ENCODE measurements at places on chromosomes 6 and 20.
A peak's percentile ranks its signal among the peaks of the same experiment; 100 is the strongest.

- peak; percentile 6 for DNase-seq
Observed at GRCh38 chr6:11144393-11144851, 32.9 kb upstream of the ERVFRD-1 start.

DNA sequence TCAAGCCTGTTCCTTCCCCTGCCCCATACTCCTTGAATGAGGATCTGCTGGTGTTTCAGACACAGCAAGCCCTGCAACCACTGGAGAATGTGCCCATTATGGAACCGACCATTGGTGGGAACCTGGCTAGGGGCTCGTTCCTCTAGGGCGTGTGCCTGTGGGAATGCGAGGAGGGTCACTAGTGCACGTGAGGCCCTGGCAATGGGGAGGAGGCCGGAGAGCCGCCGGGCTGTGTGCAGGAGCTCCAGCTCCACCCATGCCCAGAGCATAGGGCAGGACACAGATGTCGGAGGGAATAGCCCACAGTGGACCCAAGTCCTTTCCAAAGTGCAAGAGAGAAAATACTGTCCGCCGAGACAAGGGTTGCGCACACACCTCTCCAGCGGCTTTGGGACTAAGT is 99.3 kb downstream of the ERMARD start:
- DNase-seq = no peak

DNA sequence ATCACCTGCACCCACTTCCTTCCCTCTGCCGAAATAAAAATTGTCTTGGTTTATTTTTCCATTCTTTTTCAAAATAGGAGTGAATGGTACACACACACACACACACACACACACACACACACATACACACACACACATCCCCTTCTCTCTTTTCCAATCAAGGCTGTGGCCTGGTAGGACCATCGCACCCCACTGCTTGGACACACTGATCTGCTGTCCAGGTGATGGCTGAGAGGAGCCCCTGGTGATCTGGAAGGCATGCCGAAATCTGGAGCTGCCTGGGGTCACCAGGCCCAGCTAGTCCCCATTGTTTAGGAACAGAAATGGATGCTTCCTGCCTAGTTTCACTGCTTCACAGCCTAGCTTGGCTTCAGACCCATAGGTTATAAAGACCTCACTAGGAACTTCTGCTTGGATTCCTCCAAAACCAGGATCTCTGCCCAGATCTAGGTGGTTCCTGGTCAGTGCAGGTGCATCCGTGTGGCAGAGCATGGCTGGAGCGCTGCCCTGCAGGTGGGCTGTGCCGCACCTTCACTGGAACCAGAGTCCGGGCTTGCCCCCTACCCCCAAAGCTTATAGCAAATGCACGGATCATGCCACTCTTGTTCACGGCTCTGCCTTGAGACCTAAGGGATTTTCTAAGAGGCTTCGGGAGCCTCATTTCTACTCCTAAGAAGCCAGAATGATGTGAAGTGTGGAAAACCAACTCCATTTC is 42.9 kb upstream of the DACT2 start:
- no peak for DNase-seq

GRCh38 chr20:25454153-25454900 is 46.9 kb downstream of the GINS1 start:
- no peak for DNase-seq

DNA sequence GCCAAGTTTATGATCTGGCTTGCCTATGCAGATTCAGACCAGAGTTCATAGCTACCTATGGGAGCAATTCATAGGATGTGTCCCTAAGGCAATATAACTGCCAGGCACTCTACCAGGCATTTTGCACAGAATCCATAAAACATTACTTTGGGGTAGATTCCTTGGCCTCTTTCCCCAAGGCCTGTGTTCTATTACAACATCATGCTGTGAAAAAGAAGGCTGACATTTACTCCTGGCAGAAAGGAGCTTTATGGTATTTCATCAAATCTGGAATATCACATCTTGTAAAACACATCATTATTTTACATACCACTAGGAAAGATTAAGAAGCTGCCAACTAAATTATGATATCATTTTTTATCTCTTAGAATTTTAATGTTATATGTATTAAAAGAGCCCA is 287.0 kb upstream of the MARCKS start:
- no peak for DNase-seq

GRCh38 chr20:9809271-9809670 is 29.6 kb downstream of the PAK5 start:
- no peak for DNase-seq

DNA sequence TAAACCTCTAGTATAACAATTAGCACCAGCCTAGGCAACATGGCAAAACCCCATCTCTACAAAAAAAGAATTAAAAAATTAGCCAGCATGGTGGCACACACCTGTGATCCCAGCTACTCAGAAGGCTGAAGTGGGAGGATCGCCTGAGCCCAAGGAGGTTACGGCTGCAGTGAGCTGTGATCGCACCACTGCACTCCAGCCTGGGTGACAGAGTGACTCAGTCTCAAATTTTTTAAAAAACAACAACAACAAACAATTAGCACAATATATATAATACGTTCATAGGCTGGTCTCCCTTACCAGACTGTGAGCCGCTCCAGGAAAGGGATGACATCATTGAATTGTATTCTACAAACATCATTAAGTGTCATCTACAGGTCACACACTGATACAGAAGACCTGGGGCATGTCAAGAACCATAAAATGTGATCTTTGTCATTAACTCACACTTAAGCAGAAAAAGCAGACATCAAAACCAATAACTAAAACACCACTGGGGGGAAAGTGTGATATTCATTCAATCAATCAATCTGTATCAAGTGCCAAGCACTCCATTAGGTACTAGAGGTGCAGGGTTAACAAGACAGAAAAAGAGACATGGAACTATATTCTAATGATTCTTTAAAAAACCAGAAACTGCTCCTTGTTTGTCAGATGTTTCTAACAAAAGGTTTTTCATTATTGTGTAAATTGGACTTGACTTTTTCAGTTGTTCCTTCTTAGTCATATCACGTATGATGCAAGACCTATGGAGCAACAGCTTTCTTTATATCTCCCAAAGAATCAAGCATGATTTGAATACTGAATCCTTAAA is 17.8 kb downstream of the MAP3K5 start:
- DNase-seq = no peak

DNA sequence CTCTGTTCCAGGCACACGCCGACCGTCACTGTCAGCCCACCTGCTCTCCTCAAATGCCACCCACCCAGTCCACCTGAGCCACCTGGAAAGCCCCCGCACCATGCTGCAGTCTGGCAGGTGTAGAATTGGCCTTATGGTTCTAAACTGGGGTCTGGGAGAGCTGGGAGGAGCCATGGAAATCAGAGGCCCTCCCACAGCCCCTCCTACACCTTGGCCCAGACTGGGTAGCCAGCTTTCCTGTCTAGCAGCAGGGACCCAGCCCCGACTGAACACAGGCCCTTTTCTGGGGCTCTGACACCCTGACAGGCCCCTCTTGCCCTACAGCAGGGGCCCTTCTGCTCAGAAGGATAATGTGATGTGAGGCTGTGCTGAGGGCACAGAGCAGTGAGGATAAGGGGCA is 31.1 kb downstream of the LRFN2 start:
- DNase-seq = no peak

GRCh38 chr6:128525406-128525805 is 5.0 kb upstream of the PTPRK start:
- DNase-seq = no peak

- no peak for DNase-seq
Observed at GRCh38 chr6:132304891-132305305, 96.4 kb downstream of the MOXD1 start.

DNA sequence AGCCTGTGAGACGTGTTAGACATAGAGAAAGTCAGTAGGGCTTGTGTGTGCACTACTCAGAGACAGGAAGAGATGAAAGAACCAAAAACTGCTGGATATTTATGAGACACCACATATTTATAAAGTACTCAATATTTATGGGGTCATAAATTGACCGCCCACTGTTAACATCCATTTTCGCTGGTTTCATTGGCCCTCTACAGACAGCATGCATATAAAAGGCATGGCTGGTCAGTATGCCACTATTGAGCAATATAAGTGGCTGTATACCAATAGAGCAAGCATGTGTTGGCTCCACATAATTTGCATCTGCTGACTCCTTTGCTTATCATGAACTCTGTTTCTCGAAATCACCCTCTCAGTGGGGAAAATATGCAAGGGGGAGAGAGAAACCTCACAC is 110.3 kb upstream of the BTN3A2 start:
- DNase-seq = no peak

DNA sequence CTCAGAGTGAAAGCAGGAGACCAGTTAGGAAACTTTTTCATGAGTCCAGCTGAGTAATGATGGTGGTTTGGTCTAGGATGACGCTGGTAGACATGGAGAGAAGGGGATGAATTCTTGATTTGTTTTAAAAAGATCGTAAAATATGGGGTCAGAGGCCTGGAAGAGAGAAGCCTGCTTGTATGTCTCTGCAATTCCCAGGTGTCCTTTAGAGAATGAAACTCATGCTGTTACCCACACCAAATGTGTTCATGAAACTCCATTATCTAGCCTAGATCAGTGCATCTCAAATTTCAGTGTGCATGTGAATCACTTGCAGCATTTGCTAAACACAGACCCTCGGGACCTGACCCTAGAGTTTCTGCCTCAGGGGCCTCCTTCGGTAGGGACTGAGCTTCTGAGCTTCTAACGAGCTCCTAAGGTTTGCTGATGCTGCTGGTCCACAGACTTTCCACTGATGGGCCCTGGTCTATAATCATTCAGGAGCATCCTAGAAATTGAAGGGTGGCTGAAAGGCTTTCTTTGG is 302.0 kb upstream of the PLCB4 start:
- no peak for DNase-seq

DNA sequence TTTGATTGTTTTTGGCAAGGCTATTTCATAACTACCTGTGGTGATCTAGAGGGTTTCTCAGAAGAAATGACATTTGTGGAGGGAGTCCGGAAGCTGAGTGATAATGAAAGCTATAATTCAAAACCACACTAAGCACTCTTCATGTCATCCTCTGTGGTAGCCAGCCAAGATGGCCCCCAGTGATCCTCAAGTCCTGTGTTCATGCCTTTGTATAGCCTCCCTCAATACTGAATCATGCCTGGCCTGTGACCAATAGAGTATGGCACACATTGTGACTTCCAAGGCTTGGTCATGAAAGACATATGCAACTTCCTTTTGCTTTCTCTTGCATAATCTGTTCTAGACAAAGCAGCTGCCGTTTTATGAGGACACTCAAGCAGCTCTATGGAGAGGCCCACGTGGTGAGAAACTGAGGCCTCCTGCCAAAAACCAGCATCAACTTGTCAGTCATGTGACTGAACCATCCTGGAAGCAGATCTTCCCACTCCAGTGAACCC is 12.8 kb upstream of the DNAAF9 start:
- no peak for DNase-seq
